T-helper 2 cell (primary cell): ENCODE measurements at places on chromosomes 16 and 17.

GRCh38 chr17:14826358-14826757, 438.8 kb downstream of the PMP22 start:
- no peak for DNase-seq

- no peak for DNase-seq
Measured at GRCh38 chr17:27657620-27658019, 26.6 kb downstream of the LGALS9 start.

- DNase-seq, result peak; percentile 7
Measured at GRCh38 chr16:15907863-15908478, 19.6 kb upstream of the CEP20 start.

GRCh38 chr16:73329358-73330286, 281.7 kb upstream of the ZFHX3 start:
- no peak for DNase-seq

- no peak for DNase-seq
Measured at GRCh38 chr17:17593222-17593620, 1.7 kb upstream of the PEMT start.

DNA sequence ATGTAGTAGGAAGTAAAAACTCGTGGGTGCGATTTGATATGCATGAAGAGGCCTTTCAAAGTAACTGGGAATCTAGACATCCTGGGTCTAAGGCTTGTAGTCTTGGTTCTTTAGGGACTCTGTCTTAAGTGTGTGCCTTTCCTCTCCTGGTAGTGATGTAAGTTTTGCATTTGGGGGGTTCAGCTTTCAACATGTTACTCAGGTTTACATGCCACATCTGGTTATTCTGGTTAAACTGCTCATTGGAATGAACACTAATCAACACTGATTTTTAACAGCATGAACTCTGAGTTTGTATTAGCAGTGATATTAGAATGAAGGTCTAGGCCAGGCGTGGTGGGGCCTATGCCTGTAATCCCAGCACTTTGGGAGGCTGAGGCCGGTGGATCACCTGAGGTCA, 15.1 kb downstream of the PGS1 start:
- no peak for DNase-seq

GRCh38 chr17:41917192-41917591, 1.6 kb downstream of the ACLY start:
- no peak for DNase-seq

- no peak for DNase-seq
Measured at GRCh38 chr16:50917950-50918703, 176.2 kb downstream of the CYLD start.

GRCh38 chr16:3934491-3935181, 54.1 kb upstream of the CREBBP start:
- no peak for DNase-seq
